ENCODE measurements at places on chromosomes 1 and 21.

DNA sequence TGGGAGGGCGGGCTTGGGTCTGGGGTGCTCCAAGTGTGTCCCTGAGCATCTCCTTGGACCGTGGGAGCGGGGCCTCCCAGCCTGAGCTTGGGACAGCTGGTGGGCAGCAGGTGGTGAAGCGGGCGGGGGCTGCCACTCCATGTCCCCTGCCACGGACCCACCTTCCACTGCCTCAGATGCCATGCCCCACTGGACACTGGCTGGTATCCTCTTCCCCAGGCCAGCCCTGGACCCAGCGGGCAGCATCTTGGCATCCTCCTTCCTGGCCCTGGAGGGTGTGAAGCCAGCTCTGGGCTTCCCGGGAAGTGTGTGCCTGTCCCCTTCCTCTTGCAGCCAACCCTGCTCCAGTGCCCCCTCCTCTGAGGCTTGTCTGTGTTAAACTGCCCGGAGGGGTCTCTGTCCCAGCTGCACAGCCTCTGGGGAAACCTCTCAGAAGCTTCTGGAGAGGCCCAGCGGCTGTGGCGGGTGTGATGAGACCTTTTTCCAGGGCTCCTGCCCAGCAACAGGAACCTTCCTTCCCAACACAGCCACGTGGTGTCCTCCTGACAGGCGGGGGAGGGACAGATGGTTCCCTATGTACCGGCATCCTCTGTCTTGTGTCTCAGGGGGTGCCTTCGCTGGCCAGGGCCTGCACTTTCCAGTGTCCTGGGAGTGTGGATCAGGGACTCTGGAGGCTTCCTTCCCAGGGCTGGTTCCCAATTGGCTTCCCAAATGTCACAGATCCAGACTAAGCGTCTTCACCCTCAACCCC is 81.6 kb upstream of the DISP3 start:
- DNase-seq: no peak

DNA sequence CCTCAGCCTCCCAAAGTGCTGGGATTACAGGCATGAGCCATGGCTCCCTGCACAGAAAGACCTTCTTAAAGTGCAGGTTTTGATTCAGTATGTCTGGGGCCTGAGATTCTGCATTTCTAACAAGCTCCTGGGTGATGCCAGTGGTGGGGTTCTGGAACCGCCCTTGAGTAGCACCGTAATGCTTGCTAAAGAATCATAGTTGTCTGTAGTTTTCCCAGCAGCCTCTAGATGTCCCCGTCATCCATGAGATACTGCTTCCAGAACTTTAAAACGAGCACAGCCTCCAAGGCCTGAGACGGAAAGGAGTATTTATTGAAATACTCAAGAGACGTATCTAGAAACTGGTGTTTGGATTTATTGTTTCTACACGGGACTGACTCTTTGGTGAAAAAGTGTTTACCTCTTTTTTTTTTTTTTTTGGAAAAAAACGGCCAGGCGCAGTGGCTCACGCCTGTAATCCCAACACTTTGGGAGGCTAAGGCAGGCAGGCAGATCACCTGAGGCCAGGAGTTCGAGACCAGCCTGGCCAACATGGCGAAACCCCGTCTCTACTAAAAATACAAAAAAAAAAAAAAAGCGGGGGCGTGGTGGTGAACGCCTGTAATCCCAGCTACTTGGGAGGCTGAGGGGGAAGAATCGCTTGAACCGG is 2.6 kb upstream of the TOR3A start:
- DNase-seq: no peak

DNA sequence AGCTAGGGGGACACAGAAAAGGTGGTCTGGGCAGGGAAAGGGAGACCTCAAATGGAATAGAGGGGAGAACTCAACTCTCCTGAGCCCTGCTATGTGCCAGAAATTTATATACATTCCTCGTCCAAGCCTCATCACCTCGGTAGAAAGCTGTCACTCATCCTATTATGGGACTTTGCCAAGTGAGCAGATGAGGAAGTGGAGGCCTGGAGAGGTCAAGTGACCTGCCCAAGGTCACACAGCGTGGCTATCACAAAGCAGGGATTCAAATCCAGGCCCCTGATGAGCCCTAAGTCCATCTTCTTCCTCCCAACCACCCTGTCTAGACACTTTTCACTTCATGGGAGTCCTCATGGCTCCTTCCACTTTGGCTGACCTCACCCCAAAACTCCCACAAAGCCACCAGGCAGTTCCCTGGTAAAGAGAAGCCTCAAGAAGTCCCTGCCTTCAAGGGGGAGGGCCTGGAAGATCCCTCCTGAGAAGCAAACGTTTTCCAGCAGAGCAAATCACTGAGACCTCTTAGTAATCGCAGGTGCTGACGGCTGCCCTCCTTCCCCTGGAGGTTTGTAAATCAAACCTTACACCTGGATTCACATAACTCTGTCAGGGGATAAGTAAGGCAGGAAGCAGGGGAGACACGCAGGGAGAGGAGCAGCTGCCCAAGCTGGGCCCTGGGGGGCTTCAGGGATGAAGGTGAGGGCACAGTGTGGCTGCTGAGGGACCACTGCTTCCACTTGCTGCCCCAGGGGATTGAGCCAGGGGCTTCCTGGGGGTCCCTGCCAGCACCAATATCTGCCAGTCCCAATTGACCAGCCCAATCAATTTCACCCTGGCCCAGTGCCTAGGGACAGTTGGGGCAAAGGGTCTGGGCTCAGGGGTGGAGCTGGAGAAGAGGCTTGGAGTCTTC is 351.2 kb downstream of the MATN1 start:
- no peak for DNase-seq

DNA sequence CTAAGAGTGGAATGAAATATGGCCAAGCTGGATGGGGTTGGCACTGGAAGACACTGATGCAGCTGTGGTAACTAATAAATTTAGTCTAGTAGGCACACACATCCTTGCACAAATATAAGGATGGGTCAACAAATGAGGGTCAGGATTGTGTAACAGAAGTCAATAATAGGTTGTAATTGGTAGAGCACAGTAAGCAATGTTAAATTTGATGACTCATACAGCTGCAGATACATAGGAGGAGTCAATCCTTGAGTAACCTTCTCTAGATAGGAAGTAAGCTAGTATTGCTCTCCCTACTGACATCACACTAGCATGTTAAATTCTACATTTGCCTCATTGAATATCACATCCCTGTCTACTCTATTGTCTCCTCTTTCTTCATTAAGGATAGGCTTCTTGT is 332.1 kb downstream of the PTPRC start:
- no peak for DNase-seq

GRCh38 chr21:34992180-34992579 is 56.9 kb downstream of the RUNX1 start:
- DNase-seq: no peak

DNA sequence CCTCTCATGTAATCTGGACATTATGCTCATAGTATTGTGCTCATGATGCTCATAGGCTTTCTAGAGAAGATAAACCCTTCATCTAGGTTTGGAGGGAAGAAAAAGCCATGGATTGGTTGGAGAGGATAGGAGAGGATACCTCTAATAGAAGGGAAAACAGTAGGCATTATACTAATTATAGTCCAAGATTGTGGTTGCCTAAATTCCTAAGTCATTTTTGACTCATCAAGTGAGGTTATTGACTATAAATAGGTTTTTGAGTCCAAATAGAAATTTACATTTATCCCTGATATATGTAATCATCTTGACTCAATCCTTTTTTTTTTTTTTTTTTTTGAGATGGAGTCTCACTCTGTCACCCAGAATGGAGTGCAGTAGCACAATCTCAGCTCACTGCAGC is 5.0 kb downstream of the SYT11 start:
- no peak for DNase-seq

DNA sequence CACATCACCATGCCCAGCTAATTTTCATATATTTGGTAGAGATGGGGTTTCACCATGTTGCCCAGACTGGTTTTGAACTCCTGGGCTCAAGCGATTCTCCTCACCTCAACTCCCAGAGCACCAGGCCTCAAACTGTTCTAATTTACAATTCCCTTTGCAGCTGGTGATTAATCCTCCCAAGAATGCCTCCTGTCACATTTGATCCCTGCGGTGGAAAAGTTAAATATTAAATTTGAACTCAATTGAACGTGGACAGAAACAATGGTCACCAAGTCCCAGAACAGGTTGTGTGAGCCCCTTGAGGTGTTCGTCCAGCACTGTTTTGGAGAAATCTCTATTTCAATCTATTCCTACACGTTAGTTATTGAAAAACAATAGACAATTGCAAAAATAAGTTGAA is 2.0 kb upstream of the ANKRD35 start:
- no peak for DNase-seq

GRCh38 chr21:44614961-44615391 is 3.1 kb downstream of the KRTAP10-8 start:
- no peak for DNase-seq

- no peak for DNase-seq
Measured at GRCh38 chr1:26029864-26030481, 8.4 kb downstream of the EXTL1 start.

GRCh38 chr1:225963735-225964530 is 22.9 kb upstream of the LEFTY2 start:
- DNase-seq: no peak

- DNase-seq: no peak
Measured at GRCh38 chr1:169044296-169044695, 62.2 kb upstream of the ATP1B1 start.

- peak; percentile 40 for DNase-seq
Measured at GRCh38 chr21:42593007-42593814, 60.2 kb upstream of the PDE9A start.

- DNase-seq: no peak
Measured at GRCh38 chr1:14631421-14631820, 32.9 kb downstream of the KAZN start.

Data from activated naive CD4-positive, alpha-beta T cell (primary cell).